ENCODE measurements at places on chromosomes 13 and 19.

DNA sequence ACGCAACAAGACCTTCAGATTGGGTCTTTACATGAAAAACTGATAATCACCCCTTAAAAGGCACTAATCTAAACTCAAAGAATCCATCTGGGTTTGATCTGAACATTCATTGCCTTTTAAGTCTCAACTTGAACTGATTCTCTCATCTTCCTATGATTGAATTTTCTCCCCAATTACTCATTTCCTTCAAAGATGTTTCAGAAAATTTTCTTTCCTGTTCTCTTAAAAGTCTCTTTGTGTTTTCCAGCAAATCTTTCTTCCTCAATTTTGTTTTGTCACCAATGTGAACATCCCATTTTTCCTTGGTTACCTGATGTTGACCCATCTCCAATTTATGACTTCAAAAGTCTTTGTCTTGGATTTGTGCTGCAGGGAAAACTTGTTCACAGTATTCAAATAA lies 234.3 kb downstream of the DACH1 start:
- no peak for DNase-seq

- DNase-seq = no peak
Observed at GRCh38 chr13:91053318-91054065, 294.0 kb upstream of the MIR17HG start.

- no peak for DNase-seq
Observed at GRCh38 chr19:412356-413355, 3.7 kb upstream of the C2CD4C start.

GRCh38 chr13:44972956-44973581 lies 16.2 kb downstream of the NUFIP1 start:
- peak; percentile 52 for DNase-seq

DNA sequence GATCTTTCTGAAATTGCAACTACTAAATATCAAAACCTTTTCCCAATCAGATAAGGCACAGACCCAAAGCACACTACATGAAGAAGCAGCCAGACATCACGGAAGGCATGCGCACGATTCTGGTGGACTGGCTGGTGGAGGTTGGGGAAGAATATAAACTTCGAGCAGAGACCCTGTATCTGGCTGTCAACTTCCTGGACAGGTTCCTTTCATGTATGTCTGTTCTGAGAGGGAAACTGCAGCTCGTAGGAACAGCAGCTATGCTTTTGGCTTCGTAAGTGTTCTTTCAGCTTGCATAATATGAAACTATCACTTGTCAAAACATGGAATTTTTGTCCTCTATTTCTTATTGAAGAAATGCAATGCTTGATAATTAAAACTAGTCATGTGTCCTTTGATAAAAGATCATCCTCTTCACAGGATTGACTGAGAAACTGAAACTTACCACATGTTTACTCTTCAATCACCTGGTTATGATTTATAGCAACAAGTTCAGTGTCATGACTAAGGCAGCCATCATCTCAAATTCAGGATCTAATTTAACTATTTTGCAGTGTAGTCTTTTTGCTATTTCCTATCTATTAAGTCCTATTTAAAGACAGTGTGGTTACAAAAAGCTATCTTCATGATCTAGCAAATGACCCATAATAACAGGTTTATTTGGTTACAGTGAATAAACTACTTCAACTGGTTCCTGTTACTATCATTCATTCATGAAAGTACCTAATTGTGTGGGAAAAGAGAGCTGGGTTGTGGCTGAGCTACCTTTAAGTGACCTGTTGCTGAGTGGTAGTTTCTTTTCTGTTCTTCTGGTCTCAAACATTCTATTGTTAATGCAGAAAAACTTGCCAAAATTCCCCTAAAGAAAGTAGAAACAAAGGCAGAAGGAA lies 6.5 kb downstream of the CCNA1 start:
- DNase-seq = no peak

DNA sequence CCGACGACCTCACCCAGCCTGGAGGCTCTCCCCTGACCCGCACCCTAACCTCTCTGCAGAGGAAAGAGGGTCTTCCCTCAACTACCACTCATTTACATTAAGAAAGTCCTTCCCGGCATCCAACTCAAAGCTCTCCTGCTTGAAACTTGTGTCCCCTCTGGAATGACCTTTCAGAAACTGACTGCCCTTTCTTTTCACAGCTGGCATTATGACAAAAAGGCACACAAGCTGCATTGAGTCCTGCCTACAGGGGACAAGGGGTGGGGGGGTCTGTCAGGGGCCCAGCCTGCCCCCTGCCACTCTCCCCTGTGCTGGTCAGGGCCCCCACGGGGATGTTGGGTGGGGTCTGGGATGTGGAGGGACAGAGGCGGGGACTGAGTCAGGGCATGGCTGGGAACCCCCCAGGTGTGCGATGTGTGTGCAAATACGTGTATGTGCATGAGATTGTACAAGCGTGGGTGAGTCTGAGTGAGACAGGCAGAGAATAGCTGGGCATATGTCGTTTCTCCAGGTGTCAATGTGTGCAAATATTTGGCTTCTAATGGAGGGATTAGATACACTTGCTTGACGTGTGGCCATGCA lies 2.0 kb downstream of the COL5A3 start:
- no peak for DNase-seq

GRCh38 chr19:55068950-55069864 lies 6.3 kb upstream of the RDH13 start:
- DNase-seq = peak; percentile 41

- DNase-seq = no peak
Observed at GRCh38 chr19:7513809-7514642, 1.9 kb upstream of the ZNF358 start.

DNA sequence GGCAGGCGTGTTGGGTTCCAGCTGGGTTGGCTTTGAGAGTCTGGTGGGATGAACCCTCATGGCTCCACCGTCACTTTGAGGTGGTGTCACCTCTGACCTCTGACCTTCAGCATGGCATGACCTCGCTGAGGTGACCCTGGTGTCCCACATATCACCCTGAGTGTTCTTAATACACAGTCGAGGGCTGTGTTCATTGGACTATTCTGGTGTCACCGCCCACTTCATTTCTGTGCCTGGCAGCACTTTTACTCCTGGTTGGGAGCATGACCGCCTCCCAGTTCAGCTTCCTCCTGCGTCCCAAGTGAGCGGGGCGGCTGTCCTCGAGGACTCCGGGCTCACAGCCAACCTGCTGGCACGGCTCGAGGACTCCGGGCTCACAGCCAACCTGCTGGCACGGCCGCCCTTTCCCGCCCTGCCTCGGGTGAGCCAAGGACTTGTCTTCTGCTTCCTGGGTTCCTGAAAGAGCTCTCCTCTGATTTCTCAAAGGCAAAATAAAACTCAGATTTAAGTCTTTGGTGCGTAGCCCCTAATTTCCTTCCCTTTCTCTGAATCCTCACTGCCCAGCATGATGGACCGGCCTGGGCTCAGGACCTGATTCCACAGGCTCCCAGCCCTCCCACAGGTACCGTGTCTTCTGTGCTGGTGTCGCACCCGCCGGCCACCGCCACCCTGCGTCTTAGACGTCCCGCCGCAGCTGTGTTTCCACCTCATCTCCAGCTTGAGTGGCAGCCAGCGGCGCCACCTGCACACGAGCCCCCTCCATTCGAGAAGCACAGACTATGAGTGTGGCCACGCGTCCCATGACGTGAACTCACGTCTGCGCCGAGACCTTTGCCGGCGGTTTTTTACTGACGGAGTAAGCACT lies 10.4 kb downstream of the ATP4B start:
- DNase-seq = no peak

Data from GM03348 (cell line).